C1 segment of cervical spinal cord (tissue), 14 donors: ENCODE measurements at places on chromosomes 7 and 10.
A peak's percentile ranks its signal among the peaks of the same experiment; 100 is the strongest.

DNA sequence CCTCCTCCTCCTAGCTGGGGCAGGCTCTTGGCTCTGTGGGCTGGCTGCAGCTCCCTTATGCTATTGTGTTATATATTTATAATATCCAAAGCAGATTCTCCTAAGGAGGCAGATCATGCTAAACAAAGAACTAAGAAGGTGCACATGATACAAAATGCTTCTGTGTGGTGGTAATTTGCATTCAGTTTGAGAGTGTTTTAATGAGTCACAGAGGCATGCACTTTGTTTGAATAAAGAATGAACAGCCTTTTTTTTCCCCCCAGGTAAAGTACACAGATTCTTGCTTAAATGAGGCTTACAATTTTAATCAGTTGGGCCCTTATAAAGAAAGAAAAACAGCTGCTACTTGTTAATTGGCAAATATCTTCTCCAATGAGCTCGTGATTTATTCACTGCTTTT, 95.0 kb downstream of the FANK1 start:
- no peak for DNase-seq

GRCh38 chr10:10128387-10128786, 889.3 kb upstream of the CELF2 start:
- no peak for DNase-seq

- no peak for DNase-seq
These were observed 64.8 kb upstream of the CAPZA2 start for GRCh38 chr7:116797612-116798011.

- DNase-seq = no peak
These were observed 1.9 kb downstream of the COL1A2 start for GRCh38 chr7:94396596-94396995.

DNA sequence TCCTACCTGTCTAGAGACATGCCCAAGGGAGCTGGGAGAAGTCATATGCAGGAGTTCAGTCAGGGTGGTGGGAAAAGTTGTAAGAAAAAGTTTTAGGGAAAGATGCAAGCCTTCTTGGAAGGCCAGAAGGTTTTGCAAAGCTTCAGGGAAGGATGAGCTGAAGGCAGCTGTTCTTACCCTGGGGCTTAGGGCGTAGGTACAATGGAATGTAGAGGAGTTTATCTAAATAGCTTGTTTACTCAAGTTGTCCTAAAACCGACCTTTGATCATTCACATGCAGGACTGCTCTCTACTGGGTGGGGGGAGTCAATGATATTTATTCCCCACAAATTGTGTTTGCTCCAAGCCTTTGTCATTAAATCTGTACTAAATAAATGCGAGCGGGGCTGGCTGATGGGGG, 277.0 kb downstream of the CRPPA start:
- no peak for DNase-seq

- DNase-seq = no peak
These were observed 215.4 kb downstream of the COBL start for GRCh38 chr7:51101111-51101757.

DNA sequence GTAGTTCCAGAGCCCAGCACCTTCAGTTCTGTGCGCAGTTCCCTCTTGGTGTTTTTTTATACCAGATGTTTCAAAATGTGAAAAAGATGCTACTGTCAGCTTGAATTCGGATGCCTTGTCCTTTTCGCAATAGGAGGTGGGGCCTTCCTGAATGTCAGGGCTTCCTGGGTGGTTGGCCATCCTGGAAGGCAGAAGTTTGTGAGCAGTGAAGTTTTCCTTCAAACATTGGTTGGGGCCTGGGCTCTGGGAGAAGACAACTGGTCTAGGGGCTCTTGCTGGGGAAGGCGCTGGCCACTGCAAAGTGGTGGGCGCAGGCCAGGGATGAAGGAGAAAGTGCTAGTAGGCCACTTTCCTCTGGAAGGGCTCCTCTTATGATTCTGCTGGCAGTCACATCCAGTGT, 56.8 kb upstream of the JAZF1 start:
- no peak for DNase-seq

- no peak for DNase-seq
These were observed 133.6 kb downstream of the FANK1 start for GRCh38 chr10:126029999-126030398.

DNA sequence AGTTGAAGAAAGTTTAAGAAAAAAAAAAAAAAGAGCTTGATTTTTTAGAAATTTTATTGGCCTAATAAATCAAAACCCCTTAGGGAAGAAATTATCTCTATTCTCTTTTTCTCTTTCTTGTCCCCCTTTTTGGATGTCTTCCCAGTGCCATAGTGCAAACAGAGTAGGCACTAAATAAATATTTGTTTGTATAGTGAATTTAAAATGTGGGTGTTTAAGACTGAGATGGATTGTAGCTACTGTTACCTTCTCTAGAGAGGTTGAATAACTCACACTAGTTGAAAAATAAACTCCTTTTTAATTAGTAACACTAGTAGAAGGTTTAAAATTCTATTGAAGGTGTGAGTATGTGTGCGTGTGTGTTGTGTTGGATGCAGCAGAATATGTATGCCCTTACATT, 783.8 kb downstream of the NXPH1 start:
- DNase-seq = no peak

DNA sequence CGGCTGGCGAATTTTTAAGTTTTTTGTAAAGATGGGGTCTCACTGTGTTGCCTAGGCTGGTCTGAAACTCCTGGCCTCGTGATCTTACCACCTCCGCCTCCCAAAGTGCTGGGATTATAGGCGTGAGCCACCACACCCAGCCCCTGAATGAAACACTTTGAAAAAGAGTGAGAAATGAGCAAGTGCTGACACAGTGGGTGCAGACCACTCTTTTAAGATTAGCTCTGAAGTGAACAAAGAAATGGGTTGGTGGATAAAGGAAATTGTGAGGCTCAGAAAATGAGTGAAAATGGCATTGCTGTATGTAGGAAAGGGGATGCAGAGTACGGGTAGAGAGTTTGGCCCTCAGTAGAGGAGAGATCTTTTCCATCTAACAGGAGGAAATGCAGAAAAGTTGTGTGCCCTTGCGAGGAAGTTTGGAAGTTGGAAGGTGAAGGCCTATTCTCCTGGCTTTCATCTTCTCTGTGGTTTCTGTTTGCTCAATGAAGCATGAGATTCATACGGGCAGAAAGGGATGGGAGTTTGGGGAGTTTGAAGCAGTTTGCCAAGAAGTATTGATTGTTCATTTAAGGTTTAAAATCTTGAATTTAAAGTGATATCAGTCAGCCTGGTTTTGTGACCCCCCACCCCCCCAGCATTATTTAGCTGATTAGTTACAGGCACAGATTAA, 11.0 kb downstream of the MAPK8 start:
- DNase-seq = no peak

DNA sequence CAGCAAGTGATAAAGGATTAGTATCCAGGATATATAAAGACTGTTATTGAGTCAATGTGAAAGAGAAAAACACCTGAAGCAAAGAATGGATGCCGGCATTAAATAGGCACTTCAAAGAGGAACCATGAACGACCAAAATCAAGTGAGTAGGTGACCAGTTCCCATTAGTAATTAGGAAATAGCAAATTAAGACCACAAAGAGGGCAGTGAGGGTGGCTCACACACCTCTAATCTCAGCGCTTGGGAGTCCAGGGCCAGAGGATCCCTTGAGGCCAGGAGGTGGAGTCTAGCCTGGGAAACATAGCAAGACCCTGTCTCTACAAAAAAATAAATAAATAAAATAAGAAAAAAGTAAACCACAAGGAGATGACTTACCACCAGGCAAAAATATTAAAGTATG, 1.5 kb upstream of the ANTXRL start:
- no peak for DNase-seq

GRCh38 chr10:124357561-124357885, 61.2 kb downstream of the OAT start:
- no peak for DNase-seq

DNA sequence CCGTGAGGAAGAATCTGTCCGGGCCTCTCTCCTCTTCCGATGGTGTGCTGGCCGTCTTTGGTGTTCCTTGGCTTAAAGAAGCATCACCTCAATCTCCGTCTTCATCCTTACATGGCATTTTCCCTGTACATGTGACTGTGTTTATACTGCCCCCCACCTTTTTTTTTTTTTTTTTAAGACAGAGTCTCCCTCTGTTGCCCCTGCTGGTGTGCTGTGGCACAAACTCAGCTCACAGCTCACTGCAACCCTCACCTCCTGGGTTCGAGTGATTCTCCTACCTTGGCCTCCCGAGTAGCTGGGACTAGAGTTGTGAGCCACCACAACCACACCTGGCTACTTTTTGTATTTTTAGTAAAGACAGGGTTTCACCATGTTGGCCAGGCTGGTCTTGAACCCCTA, 121.9 kb upstream of the C7orf33 start:
- no peak for DNase-seq

DNA sequence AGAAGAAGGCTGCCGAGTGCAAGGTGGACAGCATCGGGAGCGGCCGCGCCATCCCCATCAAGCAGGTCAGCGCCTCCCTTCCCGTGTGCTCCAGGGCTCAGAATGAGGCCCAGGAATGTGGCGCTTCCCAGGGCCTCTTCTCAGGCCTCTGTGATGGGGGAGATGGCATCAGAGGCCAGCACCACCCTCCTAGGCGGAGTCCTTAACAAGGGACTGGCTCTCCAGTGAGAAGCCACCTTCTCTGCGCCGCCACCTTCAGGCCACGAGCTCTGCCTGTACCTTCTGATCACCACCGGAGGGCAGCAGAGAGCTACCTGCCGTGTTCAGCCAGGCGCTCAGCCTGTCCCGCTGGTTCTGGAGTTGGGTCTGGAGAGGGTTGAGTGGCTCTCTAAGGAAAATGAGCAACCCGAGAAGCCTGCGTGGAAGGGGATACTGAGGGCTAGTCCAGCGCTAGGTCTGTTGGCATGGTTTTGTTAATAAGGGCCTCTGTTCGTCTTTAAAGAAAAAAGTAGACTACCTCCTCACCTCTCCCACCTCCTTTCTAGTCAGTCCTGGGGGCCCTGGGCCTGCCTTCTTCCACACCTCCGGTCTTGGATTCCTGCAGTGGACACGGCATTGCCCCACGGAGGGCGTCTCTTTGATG, 37.7 kb downstream of the AGAP3 start:
- peak; percentile 70 for DNase-seq

GRCh38 chr7:17325364-17325763, 26.9 kb downstream of the AHR start:
- no peak for DNase-seq

DNA sequence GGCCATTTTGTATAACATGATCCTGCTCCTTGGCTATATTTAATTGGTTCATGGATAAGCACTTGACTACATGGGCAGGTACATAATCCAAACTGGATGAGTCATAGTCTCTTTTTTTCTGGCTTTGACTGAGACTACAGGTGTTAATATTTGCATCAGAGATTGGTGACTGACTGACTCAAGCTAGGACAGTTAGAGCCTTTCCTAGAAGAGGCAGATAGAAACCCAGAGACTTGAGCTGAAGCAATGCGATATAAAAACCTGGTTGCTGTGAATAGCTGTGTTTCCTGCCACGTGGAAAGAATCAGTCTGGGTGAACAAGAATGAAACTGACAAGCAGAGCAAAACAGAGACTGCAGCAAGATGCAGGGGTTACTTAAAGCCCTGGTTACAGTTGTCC, 81.0 kb downstream of the SAMD9 start:
- DNase-seq = no peak

- DNase-seq = no peak
These were observed 58.9 kb downstream of the SH2D4B start for GRCh38 chr10:80596391-80597257.

- DNase-seq = no peak
These were observed 555.3 kb downstream of the GALNT17 start for GRCh38 chr7:71687286-71687685.

- DNase-seq = peak; percentile 38
These were observed 180.7 kb upstream of the ANK3 start for GRCh38 chr10:60570272-60570865.

- no peak for DNase-seq
These were observed 78.0 kb upstream of the CTTNBP2 start for GRCh38 chr7:117951285-117951684.

DNA sequence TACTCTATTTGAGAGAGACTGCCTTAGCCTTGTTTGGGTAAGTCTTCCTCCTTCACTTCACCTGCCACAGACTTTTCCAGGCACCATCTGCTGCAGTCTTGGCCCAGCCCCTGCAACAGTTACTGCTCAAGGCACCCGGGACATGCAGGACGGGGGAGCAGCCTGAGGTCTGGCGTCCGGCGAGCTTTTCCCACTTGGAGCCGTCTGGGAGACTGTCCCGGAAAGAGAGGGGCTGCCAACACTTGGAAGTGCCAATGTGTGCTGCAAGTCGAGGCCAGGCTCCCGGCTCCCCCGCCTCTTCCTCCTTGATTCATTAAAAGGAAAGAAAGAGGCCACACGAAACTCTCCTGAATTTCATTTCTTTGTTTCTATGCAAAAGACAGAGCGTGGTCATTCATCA, 13.7 kb downstream of the HTRA1 start:
- DNase-seq = peak; percentile 36

- DNase-seq = no peak
These were observed 783 bp downstream of the ANLN start for GRCh38 chr7:36390199-36391090.

GRCh38 chr10:48613016-48613415, 8.1 kb upstream of the ARHGAP22 start:
- no peak for DNase-seq

DNA sequence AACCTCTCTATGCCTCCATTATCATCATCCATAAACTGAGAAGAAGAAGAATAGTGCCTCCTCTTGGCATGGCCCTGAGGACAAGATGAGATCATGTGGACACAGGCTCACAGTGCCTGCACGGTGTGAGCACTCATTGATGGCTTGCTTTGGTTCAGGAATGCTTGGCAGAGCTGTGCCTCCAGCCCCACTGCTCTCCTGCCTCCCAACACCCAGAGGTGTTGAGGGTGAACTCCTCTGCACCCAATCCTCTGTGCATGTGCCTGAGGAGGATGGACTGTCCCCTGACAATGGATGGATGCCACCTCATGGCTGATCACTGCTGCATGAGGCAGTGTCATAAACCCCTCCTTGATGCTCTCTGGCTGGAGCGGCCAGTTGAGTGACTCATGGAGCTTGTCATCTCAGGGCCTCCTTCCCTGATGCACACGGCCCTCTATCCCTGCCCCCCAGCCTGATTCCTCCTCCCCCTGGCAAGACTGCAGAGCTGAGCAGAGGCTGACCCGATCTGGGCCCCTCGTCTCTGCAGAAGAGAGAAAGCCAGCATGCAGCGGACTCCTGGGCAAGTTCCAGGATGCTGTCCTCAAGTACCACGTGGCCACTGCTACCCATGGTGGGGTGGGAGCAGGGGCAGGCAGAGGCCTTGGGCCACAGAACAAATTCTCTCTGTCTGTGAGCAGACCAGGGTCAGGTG, 136.3 kb downstream of the KCNMA1 start:
- no peak for DNase-seq

DNA sequence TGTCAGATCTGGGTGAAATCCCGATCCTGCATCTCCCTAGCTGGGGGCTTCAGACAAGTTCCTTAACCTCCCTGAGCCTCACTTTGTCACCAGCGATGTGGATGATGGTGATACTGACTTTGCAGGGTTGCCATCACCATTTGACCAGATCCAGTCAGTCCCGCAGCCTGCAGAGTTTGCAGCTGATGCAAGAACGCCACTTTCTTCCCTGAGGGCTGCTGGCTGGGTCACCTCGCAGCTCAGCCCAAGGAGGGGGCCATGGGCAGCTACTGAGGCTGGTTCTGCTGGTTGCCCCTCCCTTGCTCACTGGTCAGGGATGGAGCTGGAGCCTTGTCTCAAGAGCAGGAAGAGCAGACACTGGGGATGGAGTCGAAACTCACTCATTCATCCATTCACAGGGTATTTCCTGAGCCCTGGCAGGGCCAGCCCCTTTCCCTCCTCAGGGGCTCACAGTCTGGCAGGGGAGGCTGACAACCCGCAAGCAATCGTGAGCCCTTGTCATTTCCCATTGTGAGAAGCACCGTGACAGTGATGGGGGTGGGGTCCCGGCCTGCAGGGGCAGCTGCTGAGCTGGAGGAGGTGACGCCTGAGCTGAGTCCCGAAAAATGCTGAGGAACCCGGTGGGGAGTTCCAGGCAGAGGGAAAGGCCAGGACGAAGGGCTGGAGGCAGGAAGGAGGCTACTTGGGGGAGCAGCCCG, 111.1 kb upstream of the TCF7L2 start:
- no peak for DNase-seq
